ENCODE measurements at places on chromosomes 7 and 10.

DNA sequence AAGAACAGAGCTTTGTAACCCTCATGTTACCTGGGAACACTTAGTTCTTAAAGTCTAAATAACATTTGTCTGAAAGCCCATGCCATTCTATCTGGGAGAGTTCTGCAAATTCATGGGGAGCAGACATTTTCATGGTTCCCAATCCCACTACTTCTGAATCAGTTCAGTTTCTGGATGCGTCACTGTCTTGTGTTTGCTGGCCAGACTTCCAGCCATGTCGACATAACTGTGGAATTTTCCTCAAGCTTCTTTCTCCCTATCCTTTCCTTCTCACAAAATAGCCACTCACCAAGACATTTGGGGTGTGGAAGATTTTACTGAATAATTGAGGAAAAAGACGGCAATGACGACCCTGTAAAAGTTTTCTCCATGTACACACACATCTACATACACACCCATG, 272.5 kb downstream of the NEBL start:
- DNase-seq = no peak

DNA sequence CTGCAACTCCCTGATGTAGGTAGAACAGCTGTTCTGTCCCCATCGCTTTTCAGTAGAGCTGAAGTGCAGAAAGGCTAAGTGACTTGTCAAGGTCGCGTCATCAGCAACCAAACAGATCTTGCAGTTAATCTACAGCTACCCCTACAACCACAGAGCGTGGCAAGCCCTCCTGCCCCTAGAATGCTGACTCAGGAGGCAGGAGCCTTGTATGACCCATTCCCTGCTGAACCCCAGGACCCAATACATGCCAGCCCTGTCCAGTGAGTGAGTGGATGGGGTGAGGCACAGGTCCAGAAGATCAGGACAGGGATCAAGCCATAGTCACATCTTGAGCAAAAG, 26.6 kb upstream of the GJD4 start:
- no peak for DNase-seq

GRCh38 chr7:391411-391951, 101.5 kb downstream of the FOXL3 start:
- DNase-seq = no peak

- DNase-seq = no peak
Measured at GRCh38 chr7:132261327-132262159, 314.7 kb downstream of the PLXNA4 start.

DNA sequence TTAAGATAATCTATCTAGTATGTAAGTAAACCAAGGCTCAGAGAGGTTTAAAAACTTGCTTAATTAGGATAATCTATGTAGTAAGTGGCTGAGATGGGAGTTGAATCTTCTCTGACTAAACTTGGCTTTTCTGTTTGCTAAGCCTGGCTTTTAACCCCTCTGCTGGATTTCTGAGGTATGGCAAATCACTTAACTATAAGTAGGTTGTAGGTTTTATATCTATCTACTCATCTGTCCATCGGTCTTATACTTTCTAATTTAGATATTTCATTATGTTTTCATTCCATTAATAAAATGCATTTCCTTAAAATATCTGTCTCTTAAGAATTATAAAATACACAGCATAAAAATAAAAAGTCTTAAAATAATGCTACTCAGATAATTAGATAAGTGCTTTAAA, 59.4 kb downstream of the ST7 start:
- no peak for DNase-seq

DNA sequence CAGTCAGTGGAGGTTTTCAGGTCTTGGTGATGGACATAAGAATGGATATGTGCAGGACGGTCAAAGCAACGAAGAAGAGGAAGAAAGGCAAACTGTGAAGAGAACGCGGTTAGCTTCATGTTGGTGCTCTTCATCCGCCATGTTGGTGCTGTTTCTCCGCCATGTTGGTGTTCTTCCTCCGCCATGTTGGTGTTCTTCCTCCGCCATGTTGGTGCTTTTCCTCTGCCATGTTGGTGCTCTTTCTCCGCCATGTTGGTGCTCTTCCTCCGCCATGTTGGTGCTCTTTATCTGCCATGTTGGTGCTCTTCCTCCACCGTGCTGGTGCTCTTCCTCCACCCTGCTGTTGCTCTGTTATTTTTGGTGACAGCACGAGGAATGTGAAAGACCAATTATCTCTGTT, 95.4 kb downstream of the DOCK1 start:
- DNase-seq = no peak

- no peak for DNase-seq
Measured at GRCh38 chr10:59018977-59019376, 157.5 kb upstream of the PHYHIPL start.

DNA sequence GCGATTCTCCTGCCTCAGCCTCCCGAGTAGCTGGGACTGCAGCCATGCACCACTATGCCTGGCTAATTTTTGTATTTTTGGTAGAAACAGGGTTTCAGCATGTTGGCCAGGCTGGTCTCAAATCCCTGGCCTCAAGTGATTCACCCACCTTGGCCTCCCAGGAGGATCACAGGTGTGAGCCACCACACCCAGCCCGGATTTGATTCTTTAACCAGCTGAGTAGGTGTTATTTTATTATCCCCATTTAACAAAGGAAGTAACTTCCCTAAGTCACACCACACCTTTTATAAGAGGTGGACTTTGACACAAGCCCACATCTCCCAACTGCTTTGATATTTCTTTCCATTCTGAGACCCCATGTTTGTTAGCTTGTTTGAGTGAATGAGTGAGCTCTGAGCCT, 25.0 kb downstream of the SLC25A28 start:
- DNase-seq = no peak

- DNase-seq = no peak
Measured at GRCh38 chr7:149292462-149292823, 30.4 kb downstream of the ZNF783 start.

GRCh38 chr7:80087771-80088170, 46.9 kb upstream of the GNAI1 start:
- DNase-seq = no peak

DNA sequence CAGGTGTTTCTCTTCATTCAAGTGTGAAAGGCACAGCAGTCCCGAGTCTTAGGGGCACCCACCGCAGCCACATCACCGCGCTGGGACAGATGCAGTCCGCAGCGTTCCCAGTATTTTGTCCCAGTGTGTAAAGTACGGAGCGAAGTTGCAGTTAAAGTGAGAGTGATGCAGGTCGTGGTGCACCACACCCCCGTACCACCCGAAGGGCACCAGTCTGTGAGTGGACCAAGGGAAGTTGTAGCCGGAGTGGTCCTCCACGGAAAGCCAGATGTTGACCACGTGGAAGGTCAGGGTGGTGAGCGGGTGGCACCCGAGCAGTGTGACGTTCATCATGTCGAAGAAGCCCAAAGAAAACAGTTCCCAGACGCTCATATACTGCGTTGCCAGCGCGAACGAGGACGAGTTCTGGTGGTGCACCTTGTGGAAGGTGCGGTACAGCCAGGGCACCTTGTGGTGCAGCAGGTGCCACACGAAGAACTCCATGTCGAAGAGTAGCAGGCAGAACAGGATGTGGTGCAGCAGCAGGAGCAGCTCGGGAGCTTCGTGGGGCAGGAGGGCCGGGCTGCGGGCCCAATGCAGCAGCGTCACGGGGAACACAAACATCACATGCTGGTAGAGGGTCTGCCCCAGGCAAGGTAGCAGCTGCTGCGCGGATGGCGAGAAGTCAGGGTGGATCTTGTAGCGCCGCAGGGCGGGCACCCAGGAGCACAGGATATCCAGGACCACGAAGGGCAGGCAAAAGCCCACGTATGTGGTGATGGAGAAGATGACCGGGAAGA, 526 bp downstream of the CH25H start:
- no peak for DNase-seq

- DNase-seq = no peak
Measured at GRCh38 chr7:87094322-87094721, 34.9 kb upstream of the ELAPOR2 start.

GRCh38 chr7:1480670-1481069, 21.4 kb upstream of the MICALL2 start:
- no peak for DNase-seq

DNA sequence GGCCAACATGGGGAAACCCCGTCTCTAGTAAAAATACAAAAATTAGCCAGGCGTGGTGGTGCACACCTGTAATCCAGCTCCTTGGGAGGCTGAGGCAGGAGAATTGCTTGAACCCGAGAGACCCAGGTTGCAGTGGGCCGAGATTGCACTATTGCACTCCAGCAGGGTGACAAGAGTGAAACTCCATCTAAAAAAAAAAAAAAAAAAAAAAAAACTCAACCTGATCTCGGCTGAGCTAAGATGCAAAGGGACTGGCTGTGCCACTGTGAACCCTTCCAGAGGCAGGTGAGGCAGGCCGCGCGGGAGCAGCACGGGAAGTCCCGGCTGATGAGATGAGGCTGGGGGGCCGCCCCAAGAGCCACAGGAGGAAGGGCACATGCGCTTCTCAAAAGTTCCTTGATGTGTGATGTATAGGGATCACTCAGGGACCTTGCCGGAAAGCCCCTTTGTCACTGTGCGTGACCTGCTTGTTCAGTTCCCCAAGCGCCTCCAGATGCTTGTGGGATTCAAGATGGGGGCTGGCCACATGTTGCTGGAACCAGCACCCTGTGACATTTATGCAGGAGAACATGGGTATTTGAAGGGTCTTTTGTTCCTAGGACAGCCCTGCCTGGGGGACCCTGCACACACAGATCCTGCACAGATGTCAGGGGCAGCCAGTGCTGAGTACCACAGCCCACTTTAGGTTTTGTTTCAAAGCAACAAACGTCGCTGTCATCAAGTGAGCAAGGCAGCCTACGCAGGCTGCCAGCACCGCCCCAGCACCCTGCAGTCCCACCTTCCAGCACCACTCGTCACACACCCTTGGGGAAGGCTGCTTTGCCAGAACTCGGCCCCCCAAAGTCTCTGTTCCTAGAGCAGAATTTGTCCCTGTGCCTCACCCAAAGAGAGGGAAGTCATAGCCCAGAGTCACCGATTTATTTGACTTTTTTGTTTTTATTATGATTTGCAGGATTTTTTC, 74.8 kb upstream of the SH2B2 start:
- DNase-seq = no peak

DNA sequence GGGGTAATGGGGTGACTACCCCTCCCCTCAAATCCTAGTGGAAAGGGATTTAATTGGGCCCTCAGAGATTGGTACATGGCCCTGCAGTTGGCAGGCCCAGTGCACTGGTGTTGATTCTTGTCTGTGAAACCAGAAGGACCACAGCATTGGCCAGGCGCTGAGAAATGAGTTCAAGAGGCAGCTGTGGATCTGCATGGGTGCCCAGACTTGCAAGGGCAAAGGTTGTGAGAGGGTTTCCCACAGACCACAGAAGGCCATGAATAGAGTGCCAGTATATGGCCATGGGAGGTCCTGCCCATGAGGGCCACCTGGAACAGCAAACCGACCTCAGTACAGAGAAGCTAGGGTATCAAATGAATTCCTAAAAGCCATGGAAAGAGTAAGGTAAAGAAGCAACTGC, 32.9 kb downstream of the TMEM168 start:
- no peak for DNase-seq

- no peak for DNase-seq
Measured at GRCh38 chr7:85695533-85695932, 508.7 kb upstream of the SEMA3D start.

DNA sequence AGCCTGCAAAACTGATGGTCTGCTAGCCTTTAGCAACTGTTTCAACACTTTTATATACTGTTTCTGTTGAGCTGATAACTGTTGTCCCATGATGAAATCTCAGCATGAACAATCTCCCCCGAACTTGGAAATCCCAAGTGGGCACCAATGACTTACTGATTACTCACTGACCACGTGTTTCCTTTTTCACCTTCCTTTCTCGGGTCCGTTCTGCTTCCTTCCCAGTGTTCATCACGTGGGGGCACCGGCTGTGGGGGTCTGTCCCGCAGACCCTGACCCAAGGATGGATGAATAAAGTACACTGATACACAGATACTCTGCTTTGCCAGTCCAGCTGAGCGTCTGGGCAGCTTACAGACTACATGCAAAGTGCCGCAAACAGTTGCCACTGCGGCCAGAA, 39.0 kb upstream of the RASGEF1A start:
- DNase-seq = no peak

DNA sequence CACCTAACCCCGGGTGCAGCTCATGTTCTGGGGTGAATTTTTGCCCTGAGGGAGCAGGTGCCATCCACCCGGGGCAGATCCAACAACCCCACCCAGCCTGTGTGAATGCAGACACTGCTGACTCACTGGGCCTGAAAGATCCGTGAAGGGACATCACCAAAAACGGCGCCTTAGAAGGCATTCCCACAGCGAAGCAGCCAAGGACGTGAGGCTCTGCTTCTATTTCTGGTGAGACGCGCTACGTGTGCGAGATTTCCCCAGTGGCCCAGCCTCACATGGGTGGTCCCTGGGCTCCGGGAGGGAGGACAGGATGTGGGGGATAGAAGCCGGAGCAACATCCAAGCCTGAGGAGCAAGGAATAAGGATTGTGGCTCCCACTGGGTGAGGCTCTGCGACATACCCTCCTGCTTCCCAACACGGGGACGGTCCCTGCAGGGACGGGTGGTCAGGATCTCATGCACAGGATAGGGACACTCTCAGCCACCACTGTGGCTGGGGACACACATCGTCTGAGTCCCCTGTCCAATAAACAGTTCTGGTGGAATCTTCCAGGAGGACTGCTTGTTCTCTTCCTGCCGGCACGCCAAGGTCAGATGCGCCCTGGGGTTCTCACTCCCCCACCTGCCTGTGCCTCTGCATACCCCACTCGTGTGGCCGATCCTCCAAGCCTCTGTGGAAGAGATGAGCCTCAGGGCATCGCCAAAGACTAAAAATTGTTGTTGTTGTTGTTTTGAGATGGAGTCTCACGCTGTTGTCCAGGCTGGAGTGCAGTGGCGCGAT, 70.2 kb downstream of the ZRANB1 start:
- DNase-seq = no peak

- no peak for DNase-seq
Measured at GRCh38 chr10:126315494-126316177, 72.6 kb downstream of the ADAM12 start.

DNA sequence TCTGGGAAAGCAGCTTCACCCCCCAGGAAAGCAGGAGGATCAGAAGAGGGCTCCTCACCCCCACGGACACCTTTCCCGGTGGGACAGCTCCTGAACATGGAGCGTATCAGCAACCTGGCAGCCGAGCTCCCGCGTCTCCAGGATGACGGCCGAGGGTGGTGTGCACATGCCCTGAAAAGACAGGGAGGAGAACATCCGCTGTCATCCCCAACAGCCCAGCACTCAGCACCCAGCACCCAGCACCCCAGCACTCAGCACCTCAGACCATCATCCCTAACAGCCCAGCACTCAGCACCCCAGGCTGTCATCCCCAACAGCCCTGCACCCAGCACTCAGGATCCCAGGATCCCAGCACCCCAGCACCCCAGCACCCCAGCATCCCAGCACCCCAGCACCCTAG, 3.9 kb upstream of the CFAP46 start:
- no peak for DNase-seq

GRCh38 chr10:128572696-128573095, 446.5 kb upstream of the MKI67 start:
- no peak for DNase-seq

- DNase-seq = no peak
Measured at GRCh38 chr7:80249619-80250295, 115.1 kb downstream of the GNAI1 start.

GRCh38 chr10:26365681-26366358, 72.3 kb upstream of the APBB1IP start:
- no peak for DNase-seq
